ENCODE measurements at places on chromosomes 5 and 9.
A peak's percentile ranks its signal among the peaks of the same experiment; 100 is the strongest.

DNA sequence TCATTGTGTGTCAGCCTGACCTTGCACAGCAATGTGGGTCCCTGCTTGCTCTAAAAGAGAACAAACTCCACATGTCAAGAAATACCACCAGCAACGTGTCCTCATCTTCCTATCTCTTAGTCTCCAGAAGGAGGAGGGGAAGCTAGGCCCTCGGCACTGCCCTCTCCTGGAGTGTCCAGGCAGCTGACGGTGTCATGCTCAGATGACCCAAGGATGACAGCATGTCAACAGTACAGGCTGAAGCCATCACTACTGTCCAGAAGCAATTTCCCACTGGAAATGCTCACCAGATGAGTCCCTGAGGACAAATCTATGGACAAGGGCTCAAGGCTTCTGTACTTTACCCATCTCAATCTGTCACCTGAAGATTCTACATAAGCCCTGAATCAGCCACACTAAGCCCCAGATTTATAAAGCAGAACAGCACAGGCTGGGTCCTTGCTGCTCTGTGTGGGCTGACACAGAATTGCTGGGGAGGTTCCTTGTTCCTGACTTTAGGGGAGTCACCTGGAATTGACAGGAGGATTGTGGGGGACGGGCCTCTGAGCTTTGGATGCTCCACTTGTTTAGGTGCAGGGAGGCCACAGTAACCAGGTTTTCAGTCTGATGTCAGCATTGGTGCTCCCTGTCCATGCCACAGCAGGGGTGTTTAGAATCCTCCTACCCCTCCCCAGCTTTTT, 210.2 kb downstream of the DAB2IP start:
- DNase-seq: no peak

- no peak for DNase-seq
Measured at GRCh38 chr5:14421851-14422250, 159.7 kb upstream of the OTULINL start.

- DNase-seq: no peak
Measured at GRCh38 chr5:55680353-55680752, 31.8 kb downstream of the SLC38A9 start.

GRCh38 chr5:97071101-97071500, 71.3 kb downstream of the LIX1 start:
- DNase-seq: no peak

DNA sequence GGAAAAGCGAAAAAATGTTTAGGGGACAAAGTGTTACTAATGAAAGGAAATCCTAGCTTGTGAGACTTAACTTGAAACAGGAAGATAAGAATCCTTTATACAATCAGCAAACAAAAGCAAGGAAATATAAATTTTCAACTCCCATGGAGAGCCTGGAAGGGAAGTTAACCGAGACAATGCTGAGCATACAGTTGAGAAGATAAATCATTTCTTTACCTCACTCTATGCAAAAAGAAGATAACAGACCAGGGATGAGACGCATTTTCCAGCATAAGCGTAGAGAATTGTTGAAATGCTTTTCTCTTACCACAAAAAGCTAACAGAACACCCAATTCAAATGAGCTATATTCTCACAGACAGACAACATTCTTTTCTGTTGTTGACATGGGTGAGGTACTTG, 309.6 kb downstream of the CWC27 start:
- no peak for DNase-seq

GRCh38 chr5:100900142-100900795, 2.8 kb downstream of the ST8SIA4 start:
- DNase-seq: no peak

- no peak for DNase-seq
Measured at GRCh38 chr9:134318481-134318891, 7.8 kb upstream of the RXRA start.

GRCh38 chr5:61303346-61303745, 28.7 kb upstream of the ZSWIM6 start:
- no peak for DNase-seq

- DNase-seq: no peak
Measured at GRCh38 chr5:1735320-1735970, 64.2 kb downstream of the MRPL36 start.

- no peak for DNase-seq
Measured at GRCh38 chr9:127283917-127284497, 19.4 kb downstream of the GARNL3 start.

GRCh38 chr9:117268847-117269446, 145.9 kb downstream of the ASTN2 start:
- no peak for DNase-seq

GRCh38 chr9:77475641-77476473, 172.3 kb downstream of the GNA14 start:
- no peak for DNase-seq

- DNase-seq: no peak
Measured at GRCh38 chr9:33408087-33408486, 5.7 kb upstream of the AQP7 start.

GRCh38 chr9:9783711-9784110, 829.1 kb downstream of the PTPRD start:
- DNase-seq: no peak

DNA sequence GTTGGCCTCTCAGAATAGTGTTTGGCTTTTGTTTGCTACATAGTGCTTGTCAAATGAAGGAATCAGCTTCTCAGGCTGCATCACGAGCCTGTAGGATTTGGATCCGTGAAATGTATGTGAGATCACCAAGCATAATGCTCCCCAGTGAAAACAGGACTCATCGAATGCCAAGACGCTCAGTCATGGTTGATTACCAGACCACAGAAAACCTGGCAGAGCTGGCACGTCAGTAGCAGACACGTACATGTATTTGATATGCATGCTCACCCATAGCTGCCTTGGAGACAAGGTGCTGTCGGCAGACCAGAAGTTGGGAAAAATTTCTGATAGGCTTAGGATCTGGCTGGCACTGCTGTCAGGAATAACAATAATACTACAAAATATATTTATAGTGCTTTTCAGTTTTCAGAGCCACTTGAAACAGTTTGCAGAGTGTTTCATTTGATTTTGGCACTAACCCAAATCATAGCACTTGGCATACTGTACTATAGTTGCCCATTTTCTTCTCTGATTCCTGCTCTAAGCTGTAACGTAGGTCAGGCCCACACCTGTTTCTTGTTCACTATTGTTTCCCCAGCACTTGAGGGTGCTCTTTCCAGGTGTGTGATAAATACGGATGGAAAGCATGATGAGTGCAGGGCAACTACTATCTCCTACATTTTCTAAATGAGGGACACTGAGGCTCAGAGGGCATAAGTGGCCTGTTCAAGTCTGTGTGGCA, 226.1 kb downstream of the NR3C1 start:
- no peak for DNase-seq

DNA sequence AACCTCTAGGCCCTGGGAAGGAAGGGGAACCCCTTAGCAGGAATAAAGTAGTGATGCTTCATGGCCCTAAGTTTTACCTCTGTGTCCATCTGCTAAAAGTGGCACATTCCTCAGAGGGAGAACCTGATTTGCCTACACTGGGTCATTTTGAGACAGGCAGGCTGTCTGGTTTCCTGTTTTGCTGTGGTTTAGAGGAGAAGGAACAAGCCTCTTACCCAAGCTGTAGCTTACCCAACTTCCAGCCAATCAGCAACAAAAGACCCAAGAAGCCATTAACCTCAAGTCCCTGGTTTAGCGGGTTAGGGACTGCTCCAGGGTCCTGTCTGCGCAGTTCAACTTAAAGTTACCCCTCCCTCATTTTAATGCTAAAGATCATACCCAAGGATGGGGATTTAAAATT, 411.0 kb downstream of the MAT2B start:
- no peak for DNase-seq

- peak; percentile 80 for DNase-seq
Measured at GRCh38 chr9:135864447-135865049, 42.8 kb downstream of the CAMSAP1 start.

- no peak for DNase-seq
Measured at GRCh38 chr5:3858524-3858923, 262.9 kb downstream of the IRX1 start.

DNA sequence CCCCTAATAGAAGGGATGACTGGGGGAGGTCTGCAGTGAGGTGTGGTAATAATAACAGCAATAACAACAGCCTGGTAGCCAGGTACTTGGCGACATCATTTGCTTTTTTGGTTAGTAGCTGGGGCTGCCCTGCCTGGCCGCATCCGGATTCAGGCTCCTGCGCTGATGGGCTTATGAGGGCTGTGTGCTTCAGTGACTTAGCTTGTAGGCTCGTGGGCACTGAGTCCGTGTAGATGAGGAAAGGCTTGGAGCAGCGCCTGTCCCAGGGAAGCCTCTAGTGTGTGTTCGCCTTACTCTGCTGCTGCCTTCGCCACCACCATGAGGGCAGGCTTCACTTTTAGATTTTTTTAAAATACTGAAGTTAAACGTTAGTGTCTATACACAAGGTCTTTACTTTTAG, 4.5 kb downstream of the NDUFS6 start:
- DNase-seq: no peak

- no peak for DNase-seq
Measured at GRCh38 chr5:167412556-167412955, 878.9 kb upstream of the WWC1 start.

GRCh38 chr5:33479311-33479710, 38.5 kb downstream of the TARS1 start:
- no peak for DNase-seq

GRCh38 chr9:26437056-26437711, 455.4 kb downstream of the CAAP1 start:
- no peak for DNase-seq

DNA sequence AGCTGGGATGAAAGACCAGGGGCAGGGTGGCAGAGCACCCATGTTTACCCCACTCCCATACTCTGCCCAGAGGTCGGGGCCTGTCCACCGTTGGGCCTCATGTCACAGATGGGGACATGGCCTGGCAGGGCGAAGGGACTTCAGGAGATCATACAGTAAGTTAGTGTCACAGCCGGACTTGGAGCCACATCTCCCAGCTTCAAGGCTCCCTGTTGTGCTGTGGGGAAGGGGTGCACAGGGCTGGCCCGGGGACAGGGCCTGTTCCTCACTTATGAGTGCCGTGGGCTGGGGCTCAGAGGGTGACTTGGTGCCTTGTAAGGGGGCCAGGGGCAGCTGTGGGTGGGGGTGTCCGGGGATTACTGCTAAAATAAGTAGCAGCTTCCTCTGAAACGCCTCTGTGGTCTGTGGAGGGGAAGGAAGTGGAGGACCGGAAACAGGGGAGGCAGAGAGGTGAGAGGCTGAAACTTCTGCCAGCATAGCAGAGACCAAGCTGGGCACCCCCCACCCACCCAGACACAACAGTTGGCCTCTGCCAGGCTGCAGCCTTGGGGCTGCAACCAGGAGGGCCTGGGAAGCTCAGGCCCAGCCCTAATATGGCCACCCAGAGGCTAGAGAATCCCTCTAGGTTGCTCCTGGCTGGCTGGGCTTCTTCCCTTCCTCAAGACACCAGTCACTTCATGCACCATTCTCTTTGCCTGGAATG, 41.1 kb upstream of the NEK6 start:
- DNase-seq: no peak

- DNase-seq: no peak
Measured at GRCh38 chr9:37046683-37047082, 12.6 kb upstream of the PAX5 start.

DNA sequence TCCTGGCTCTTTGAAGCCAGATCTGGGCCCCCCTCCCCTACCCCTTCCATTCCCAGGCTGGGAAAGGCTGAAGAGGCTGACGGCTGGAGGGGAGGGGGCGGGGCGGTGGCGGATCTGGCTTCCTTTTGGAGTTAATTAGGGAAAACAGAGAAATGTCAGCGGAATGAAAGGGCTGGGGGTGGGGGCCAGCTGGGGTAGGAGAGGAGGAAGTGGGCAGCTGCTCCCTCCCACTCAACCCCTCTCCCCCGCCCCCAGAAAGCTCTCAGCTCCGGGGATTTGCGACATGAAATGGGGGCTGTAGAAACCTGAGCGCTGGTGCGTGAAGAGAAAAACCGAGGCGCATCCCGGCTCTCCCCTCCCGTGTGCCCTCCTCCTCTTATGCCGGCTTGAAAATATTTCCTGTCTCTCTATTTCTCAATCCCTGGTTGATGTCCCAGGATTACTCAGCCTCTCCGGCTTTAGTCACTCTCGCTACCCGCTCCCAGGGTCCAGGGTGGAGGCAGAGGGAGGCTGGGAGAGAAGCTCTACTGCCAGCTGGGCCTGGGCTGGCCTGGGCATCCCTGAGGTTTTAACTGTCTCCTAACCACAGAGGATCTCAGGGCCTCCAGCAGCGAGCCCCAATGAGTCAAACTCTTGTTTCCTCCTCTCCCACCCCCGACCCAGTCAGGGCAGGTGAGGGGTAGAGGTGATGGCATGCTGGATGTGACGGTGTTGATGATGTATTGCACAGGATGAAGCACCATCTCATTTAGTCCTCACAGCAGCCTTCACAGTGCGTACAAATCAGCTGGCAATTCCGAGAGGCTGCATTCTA, 20.1 kb downstream of the PCDHGC5 start:
- peak; percentile 67 for DNase-seq

GRCh38 chr5:58099257-58099656, 360.6 kb downstream of the PLK2 start:
- no peak for DNase-seq

DNA sequence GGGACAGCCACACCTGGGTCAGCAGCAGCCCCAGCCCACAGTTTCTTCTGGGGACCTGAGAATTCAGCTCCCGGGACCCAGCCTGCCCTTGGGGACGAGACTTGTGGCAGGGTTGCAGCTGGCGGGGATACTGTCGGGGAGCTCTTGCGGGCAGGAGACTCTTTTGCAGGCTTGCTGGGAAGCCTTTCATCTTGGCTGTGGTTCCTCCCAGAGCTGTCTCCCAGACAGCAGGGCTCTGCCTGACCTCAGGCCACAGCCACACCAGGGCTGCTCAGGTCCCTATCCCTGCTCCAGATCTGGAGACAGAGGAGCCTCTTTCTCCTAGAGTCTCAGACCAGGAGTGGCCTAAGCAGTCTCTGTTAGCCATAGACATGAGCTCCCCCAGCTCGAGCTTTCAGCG, 4.7 kb upstream of the MYMK start:
- DNase-seq: no peak

DNA sequence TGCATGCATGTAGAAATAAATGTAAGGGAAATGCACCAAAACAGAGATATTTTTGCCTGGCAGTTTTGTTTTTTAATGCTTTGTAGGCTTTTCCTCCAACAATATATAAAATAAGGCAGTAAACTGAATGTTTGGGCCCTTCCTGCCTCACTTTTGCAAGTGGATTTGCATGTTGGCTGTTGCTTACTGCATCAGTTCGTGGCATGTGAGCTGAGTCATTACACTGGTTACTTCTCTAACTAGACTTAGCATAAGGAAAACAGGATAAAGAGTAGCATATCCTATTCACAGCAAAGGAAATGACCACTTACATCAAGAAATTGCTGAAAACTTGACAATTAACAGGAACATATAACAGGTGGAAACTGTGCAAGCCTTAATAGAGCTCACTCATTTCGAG, 113.4 kb downstream of the TLE1 start:
- DNase-seq: no peak

GRCh38 chr9:6243746-6244145, 28.1 kb downstream of the IL33 start:
- DNase-seq: no peak

DNA sequence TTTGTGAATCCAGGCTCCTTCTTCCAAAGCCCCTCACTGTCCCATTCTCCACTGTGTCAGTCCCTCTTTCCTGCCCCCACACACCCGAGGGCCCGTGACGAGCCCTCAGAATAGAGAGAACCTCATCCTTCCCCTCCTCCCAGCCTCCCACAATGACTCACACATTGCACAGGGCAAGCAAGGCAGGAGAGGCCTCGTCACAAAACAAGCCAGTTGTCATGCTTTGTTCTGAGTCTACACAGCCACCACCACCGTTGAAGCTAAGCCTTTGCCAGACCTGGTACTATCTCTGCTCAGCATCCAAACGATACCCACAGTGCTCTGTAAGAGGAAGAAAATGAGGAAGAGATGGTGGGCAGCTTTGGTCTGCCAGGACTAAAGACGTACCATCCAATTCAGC, 142.2 kb upstream of the ZNF366 start:
- no peak for DNase-seq

GRCh38 chr5:171275841-171276544, 33.1 kb upstream of the TLX3 start:
- no peak for DNase-seq

All from mesothelial cell of epicardium (in vitro differentiated cells).